Right forelimb (tissue), 1 donor: ENCODE measurements at places on chromosomes 1 and 21.

GRCh38 chr1:25755475-25756125 lies 44.4 kb upstream of the SELENON start:
- DNase-seq: no peak

DNA sequence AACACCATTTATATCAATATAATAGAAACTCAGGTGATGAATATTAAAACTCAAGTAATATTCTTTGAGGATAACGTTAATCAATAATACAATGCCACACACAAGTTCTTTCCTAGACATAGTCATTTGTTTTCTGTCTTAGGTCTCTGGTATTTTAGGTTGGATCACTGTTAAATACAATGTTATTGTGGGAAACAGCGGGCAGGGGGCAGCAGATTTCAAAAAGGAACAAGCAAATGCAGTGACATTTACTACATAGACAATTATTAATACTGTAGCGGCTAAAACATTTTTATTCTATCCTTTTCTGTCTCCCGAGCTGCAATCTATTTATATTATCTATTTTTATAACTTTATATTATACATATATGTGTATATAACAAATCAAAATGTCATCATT lies 186.4 kb upstream of the ZNHIT6 start:
- peak; percentile 57 for DNase-seq

DNA sequence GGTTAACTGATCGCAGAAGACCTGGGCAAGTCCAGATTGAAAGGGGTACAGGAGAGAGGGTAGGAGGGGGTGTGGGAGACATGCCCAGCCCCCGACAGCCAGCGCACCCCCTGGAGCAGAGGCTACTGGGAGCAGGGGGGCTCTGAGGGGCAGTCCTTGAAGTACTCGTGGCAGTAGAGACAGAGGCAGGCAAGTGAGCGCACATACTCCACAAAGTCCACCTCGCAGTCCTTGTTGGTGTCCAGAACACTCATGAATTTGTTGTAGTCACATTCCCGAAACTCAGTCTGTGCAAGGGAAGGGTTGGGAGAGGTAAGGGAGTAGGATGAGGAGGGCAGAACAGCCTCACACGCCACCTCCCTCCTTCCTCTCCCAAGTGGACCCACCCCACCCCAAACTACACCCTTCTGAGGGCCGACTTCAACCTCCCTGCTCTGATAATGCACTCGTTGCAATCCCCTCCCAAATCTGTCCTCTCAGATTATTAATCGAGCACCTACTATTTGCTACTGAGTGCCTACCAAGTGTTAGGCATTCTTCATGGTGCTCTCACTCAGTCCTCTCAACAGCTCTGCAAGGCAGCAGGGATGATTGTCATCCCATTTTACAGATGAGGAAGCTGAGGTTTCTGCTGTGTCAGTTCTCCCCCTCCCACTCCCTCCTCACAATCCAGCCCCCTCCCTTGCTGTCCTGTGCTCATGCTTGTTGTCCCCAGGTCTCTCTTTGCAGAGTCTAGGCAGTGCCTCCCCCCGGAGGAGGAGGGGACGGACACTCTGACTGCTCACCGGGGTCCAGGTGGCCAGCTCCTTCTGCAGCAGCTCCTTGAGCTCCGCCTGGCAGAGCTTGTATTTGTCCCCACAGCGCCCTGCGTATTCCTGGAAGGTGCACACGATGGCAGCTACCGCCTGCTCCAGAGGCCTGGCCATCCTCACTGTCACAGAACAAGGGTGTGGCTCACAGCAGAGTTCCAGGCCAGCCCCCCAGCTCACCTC lies 1.2 kb downstream of the S100A3 start:
- no peak for DNase-seq

GRCh38 chr1:101509370-101509769 lies 272.6 kb downstream of the S1PR1 start:
- DNase-seq: peak; percentile 56

- DNase-seq: no peak
These were observed 19.8 kb upstream of the TTLL10 start for GRCh38 chr1:1153874-1154273.

DNA sequence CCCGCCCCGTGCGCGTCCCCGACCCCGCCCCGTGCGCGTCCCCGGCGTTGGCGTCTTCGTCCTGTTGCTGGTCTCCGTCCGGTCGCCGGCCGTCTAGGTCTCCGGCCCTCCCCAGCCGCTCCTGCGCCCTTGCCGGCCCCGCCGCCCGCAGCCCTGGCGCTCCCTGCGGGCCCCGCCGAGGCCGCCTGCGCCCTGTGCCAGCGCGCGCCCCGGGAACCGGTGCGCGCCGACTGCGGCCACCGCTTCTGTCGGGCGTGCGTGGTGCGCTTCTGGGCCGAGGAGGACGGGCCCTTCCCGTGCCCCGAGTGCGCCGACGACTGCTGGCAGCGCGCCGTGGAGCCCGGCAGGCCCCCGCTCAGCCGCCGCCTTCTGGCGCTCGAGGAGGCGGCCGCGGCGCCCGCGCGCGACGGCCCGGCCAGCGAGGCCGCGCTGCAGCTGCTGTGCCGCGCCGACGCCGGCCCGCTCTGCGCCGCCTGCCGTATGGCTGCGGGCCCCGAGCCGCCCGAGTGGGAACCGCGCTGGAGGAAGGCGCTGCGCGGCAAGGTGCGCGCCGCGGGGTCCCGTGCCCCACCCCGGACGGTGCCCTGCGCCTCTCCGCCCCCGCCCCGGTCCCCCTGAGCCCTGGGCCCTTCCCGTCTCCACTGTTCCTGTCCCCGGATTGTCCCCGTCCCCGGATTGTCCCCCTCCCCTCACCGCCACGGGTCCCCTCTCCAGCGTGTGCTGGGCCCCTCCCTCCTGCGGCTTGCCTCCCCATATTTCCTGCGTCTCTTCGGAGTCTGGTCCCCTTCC lies at the start of gene RNF187:
Gene RNF187 (plus strand): TSS at position 47 of the 789 bp plus-strand sequence.
- peak; percentile 59 for DNase-seq

GRCh38 chr1:97989094-97989680 lies 68.4 kb upstream of the DPYD start:
- DNase-seq: no peak

DNA sequence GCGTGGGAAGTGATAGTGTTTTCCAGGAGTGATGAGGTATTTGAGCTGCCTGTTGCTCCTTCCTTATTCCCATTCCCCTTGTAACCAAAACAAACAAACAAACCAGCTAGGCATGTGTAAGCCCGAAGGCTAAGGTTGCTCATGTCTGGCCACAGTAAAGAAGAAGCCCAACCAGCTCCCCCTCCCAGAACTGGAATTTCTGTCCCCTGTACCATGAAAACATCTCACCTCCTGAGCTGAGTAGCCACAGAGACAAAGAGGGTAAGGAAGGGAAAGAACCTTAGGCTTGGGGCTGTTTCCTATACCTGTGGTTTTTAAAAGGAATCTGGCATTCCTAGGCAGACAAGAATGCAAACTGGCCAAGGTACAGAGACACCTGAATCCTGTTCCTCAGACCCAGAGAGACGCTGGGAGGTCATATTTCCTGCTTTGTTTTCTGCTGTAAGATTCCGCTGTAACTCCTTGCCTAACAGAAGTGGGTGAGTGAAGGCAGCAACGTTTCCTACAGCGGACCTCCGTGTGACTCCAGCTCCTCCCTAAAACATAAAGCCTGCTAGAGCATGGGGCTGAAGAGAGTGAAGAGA lies 41.7 kb upstream of the RAB4A start:
- DNase-seq: no peak

GRCh38 chr1:2428490-2428889 lies 16.1 kb upstream of the PEX10 start:
- DNase-seq: no peak

GRCh38 chr1:236144446-236145150 lies 2.3 kb downstream of the GPR137B start:
- DNase-seq: no peak

DNA sequence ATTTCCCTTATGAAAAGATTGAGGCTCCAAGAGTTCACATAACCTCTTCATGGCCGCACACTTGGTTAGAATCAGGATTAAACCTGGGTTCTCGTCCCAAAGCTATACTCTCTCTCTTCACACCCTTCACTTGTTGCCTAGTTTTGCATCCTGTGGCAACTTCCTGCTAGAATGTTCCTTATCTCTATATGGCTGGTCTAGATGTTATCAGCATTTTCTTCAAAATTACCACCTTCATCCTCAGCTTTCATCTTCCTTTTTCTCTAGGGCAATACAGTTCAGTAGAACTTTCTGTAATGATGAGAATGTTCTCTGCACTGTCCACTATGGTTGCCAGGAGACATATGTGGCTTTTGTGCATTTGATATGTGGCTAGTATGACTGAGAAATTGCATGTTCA lies 31.1 kb upstream of the BCAR3 start:
- DNase-seq: no peak

- no peak for DNase-seq
These were observed 8.8 kb downstream of the PRXL2B start for GRCh38 chr1:2595261-2595811.

GRCh38 chr1:117416546-117417125 lies 49.4 kb downstream of the MAN1A2 start:
- no peak for DNase-seq

DNA sequence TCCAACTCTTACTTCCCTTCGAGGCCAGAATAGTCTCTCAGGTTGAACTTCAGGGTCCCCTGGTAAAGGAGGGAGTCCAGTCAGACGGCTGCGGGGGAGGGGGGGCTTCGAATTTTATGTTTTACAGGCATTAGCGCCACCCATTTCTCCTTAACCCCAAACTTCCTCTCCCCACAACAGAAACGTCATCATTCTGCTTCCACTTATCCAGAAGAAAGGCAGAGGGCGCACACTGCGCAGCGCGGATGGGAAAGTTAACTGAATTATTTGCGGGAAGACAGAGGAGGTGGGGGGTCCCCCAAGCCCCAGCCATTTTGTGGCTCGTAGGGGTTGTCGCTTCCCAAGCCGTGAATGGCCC lies 529 bp upstream of the PRMT2 start:
- no peak for DNase-seq

GRCh38 chr1:47030170-47030805 lies 6.8 kb downstream of the CYP4X1 start:
- DNase-seq: no peak

DNA sequence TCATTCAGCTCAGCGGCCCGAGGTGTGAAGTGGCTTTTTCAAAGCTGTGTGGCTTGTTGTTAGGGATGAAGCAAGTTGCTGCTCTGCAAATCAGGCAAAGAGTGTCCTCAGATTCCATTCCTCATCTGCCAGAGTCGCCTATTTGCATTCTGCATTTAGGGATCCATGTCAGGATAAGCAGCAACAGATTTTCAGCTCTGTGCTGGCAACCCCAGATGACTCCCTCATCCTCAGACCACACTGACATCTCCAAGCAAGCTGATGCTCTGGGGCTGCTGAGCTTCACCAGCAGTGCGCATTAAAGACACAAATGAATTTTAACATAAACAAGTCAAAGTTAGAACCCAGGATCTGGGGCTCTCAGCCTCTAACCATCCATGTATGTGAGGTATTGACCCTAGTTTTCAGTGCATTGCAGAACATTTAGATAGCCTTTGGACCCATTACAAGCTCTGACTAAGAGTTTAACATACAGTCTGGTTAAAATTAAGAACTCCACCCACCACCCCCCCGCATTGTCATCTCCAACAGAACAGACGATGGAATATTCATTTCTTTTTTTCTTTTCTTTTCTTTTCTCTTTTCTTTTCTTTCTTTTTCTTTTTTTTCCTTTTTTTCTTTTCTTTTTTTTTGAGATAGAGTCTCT lies 10.9 kb downstream of the CFAP107 start:
- no peak for DNase-seq

GRCh38 chr1:223207293-223208066 lies 64.4 kb upstream of the TLR5 start:
- peak; percentile 57 for DNase-seq

- peak; percentile 52 for DNase-seq
These were observed 64.8 kb upstream of the GALNT2 start for GRCh38 chr1:230002164-230002803.

DNA sequence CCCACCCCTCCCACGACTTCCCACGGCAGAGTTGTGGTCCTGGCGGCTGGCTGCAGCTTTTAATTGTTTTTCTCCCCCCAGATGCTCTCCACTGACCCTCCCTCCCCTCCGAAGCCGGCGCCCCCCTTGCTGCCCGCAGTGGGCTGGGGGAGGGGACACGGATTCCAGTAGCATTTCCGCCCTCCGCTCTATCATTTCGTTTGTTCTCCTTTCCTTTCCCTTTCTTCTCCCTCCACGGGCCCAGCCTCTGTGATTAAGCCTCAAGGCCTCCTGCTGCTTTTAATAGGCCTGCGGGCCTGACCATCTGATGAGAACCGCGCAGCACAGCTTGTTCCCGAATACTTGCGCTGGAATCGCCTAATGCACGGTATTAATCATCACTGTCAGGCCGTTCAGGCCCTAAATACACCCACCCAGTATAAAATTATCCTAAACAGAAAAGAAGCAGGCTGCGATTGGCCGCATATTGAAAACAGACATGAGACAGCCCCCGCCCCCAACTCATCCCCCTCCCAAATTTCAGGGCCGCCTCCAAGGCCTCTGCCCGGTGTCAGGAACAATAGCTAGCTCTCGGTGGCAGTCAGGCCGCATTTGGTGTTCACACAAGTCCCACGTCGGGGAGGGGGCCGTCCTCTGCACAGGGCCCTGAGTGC lies 102.0 kb upstream of the ARHGEF16 start:
- DNase-seq: peak; percentile 74

DNA sequence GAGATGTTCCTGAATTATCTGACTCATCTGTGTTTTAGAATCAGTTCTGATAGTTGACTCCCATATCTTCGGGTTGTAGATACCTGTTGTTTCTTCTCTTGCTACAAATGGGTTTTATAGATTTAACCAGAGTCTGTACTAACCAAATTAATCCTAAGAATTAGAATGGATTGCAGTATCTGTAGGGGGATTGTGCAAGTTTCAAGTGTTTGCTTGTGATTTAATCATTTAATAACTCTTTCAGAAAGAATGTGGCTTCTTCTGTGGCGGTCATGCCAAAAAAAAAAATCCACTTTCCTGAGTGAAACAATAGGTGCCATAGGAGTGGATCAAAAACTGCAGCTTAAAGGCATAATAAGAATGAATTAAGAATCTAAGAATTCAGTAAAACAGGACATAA lies 9.4 kb downstream of the IPO9 start:
- DNase-seq: no peak

DNA sequence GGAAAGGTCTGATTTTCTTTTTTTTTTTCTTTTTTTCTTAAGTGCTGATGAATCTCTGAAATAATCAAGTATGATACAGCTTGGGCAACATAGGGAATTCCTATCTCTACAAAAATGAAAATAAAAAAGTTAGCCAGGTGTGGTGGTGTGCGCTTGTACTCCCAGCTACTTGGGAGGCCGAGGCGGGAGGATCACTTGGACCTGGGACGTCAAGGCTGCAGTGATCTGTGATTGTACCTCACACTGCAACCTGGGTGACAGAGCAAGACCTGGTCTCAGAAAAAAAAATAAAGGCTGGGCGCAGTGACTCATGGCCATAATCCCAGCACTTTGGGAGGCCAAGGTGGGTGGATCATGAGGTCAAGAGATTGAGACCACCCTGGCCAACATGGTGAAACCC lies 6.0 kb downstream of the TRAPPC10 start:
- no peak for DNase-seq

GRCh38 chr1:6094801-6095505 lies 49.3 kb downstream of the KCNAB2 start:
- no peak for DNase-seq

GRCh38 chr1:37448691-37449417 lies 25.5 kb upstream of the ZC3H12A start:
- DNase-seq: no peak

- DNase-seq: no peak
These were observed 3.2 kb downstream of the LRRC8C start for GRCh38 chr1:89635825-89636815.
